ENCODE measurements at places on chromosomes 4 and X. TPM values are rescaled to one million over a fixed set of nuclear protein-coding genes. Genes with fewer than 3 reads are reported as not detected.

DNA sequence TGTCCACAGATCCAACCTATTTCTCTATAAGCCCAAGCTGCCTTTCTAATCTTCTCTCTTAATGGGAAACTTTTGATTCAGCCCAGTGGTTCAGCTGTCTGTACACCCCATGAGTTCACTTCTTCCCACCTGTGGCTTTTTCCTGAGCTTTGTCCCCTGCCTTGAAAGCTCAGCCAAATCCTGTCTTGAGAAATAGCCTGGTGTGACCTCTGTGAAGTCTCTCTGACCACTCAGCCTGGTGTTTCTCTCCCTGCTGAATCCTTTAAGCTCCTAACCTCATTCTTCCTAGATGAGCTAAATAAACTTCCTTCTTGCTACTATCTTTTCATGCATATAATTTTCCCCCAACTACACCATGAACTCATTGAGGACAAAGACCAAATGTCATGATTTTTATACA is 15.2 kb upstream of the HERC5 start:
- DNase-seq: no peak

DNA sequence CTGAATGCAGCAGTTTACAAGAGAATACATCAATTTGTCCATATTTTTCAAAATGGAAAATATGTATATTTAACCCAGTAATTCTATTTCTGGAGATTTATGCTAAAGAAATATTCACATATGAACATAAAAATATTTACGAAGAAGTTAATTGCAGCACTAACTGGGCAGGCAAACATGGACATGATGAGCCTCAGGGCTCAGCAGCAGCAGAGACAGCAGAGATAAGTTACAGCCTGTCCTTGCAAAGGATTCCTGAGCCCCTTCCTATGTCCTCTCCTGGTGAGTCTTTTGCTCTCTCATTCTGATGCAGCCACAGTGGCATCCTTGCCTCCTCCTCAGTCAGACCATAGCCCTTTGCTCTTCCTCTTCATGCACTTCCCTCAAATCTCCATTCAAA is 680.6 kb upstream of the CPEB2 start:
- DNase-seq: no peak

DNA sequence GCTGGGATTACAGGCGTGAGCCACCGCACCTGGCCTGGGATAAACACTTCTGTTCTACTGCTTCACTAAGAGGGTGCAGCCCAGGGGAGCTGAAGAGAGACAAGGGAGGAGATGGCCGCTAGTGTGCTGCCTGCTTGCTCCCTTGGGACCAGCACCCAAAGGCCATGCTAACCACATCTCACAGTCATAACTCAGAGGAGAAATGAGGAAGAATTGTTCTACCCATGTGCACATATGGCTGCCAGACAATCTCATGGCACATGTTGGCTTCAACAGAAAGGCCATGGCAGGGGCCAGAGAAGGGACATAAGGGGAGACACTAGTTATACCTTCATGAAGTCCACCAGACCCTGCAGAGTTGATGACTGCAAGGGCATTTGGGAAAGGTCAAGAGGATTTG is 22.4 kb downstream of the CLDN22 start:
- no peak for DNase-seq

Gene TEX13D
- not detected for total RNA-seq
